DMS53 (cell line): ENCODE measurements at places on chromosomes 4 and X.
A peak's percentile ranks its signal among the peaks of the same experiment; 100 is the strongest.

DNA sequence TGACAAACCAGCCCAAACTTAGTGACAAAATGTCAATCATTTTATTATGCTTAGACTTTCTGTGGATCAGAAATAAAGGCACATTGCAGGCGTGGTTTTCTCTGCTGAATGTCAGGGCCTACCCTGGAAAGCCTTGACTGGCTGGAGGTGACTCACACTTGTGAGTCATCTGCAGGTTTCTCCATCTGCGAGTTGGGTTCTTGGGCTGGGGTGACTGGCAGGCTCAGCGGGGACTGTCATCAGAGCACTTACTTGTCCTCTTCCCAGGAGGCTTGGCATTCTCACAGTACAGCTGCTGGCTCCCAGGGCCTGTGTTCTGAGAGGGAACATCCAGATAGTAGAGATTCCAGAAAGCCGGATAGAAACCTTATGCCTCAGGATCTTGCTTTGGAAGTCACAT is 153.8 kb upstream of the AGA start:
- DNase-seq: peak; percentile 78

DNA sequence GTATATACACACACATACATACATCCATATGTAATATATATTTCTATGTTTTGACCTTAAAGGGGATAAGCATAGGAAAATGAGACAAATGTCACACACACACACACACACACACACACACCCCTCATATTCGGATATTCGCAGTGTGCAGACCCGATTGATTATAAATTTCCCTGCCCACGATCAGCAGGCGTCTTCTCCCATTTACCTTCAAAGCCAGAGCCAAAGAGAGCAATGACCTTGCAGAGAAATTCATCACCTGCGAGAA is 488 bp downstream of the GPRIN3 start:
- no peak for DNase-seq

- DNase-seq: no peak
Measured at GRCh38 chrX:134734466-134734952, 76.2 kb upstream of the PLAC1 start.

DNA sequence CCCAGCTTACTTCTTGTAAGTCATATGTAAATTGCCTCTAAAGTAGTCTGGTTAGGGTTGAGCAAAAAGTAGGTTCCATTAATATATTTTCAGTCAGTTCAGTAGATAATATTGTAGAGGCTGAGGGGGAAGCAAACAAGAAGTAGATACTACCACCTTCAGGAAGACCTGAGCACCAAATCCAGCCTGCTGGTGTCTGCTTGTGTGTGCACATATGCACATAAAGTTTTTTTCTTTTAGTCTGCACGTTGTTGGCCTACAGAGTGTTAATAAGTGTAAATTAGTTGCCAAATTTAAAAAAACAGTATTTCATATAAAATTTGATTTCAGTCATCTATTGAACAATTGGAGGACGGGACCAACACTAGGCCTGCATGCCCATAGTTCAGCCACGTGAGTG is 76.7 kb downstream of the CCKAR start:
- no peak for DNase-seq

GRCh38 chr4:113921089-113921794 is 58.2 kb downstream of the ARSJ start:
- DNase-seq: no peak

GRCh38 chr4:89101256-89102161 is 9.8 kb upstream of the TIGD2 start:
- no peak for DNase-seq

DNA sequence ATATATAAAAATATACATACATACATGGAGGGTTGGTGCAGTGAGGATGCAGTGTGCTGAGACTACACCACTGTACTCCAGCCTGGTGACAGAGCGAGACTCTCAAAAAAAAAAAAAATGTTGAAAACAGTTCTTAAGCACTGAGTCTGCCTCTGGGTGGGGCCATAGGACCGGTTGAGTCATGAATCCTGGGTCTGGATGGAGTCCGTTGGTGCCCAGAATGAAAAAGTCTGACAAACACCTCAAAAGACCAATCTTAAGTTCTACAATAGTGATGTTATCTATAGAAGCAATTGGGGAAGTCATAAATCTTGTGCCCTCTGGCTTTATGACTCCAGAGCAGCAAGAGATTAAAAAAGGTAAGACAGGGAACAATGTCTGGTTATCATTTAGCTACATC is 70.4 kb downstream of the FGFBP1 start:
- DNase-seq: peak; percentile 28

GRCh38 chr4:188305690-188306089 is 166.4 kb downstream of the TRIML1 start:
- DNase-seq: no peak

- DNase-seq: no peak
Measured at GRCh38 chr4:20645236-20645635, 55.0 kb upstream of the PACRGL start.

GRCh38 chrX:151239751-151240150 is 63.4 kb downstream of the GPR50 start:
- DNase-seq: no peak

GRCh38 chrX:140944710-140945109 is 57.7 kb upstream of the SPANXB1 start:
- no peak for DNase-seq

- DNase-seq: no peak
Measured at GRCh38 chrX:3678328-3678727, 35.1 kb downstream of the PRKX start.

GRCh38 chrX:40402831-40403533 is 177.8 kb upstream of the ATP6AP2 start:
- peak; percentile 78 for DNase-seq

GRCh38 chrX:154979629-154980028 is 42.9 kb downstream of the F8 start:
- DNase-seq: no peak

GRCh38 chrX:118974088-118974907 is at the start of gene LONRF3:
TSS of gene LONRF3 (plus strand) at chrX:118974618. CDS start at chrX:118974781, 163 bp downstream.
- DNase-seq: peak; percentile 77

- DNase-seq: no peak
Measured at GRCh38 chr4:150988238-150988637, 26.8 kb downstream of the LRBA start.

- DNase-seq: peak; percentile 24
Measured at GRCh38 chrX:7689791-7690412, 153.1 kb upstream of the VCX start.

- no peak for DNase-seq
Measured at GRCh38 chr4:704198-704891, 1.3 kb upstream of the PCGF3 start.

GRCh38 chr4:150816491-150816890 is 198.6 kb downstream of the LRBA start:
- DNase-seq: no peak

GRCh38 chr4:6857009-6857882 is 52.4 kb upstream of the TBC1D14 start:
- DNase-seq: no peak

DNA sequence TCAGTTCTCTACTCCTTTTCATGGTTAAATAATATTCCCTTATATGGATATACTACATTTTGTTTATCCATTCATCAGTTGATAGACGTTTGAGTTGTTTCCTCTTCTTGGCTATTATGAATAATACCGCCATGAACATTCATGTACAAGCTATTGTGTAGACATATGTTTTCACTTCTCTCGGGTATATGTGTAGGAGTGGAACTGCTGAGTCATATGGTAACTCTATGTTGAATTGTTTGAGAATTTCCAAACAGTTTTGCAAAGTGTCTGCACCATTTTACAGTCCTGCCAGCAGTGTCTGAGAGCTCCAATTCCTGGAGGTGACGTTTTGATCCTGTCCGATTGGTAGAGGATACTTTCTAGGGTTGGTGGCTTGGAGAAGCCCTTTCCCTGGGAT is 23.6 kb downstream of the PLAC1 start:
- DNase-seq: no peak

- no peak for DNase-seq
Measured at GRCh38 chr4:107312366-107312765, 276.3 kb upstream of the DKK2 start.

DNA sequence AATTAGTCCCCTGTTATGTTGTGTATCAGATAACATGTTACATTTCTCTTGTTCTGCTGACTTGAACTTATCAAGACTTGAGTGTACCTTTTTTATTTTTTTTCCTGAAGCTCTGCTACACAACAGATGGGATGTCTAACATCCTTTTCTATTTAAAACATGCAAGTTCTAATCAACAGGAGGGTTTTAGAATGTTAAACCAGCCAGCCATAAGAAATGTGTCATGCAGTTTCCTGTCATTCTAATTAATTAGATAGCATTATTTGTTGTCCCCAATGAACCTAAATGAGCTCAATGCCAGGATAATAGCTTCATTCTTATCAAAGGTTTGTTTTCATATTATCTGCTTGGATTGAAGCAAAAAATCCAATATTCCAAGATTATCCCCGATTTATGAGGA is 958.2 kb downstream of the PCDH7 start:
- DNase-seq: no peak

DNA sequence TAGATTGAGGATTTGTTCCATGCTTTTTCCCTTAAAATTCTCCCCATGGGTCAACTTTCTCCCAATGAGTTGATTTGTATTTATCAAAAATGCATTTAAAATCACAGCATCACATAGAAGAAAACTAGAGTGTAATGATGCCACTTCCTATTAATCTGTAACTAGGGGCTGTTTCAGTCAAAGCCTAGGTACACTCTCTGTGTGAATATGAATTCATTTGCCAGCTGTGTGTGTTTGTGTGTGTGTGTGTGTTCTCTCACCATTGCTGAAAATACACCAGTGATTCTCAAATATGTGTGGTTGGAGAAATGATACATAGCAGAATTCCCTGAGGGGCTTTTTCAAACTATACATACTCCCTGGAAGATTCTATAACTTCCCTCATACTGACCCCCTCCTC is 546.5 kb downstream of the KLHL13 start:
- no peak for DNase-seq

GRCh38 chr4:67727124-67727850 is 26.3 kb upstream of the UBA6 start:
- no peak for DNase-seq

DNA sequence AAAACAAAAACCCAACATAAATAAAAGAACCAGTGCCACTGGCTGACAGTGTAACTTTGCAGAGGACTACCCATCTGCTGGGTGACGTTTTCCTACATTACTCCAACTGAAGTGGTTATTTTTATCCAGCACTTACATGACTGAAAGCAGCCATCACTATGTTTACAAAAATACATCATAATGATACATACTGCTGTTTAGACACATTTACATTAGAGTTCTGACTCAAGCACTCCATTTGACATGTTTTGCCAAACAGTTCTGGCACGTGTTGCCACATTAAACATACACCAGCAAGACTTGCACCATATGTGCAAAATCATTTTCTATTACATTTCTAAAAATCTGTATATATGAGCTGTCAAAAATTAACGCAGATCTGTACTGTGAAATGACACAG is 39.6 kb downstream of the BEND4 start:
- peak; percentile 11 for DNase-seq

DNA sequence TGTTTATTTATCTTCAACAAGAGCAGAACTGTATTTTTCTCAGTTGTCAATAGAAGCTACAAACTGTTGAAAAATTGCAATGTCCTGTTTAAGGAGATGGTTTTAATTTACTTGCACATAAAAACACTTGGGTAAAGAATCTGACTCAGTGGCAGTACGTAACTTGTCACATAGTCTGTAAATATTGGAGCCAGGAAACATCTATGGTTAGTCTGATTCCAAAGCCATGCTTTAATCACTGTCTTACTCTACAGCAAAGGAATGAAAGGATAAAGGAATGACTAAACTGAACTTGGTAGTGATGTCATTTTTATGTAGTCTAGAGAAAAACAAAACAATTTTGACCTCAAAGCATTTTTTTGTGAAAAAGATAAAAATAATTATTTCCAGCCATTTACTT is 537.2 kb downstream of the STIM2 start:
- DNase-seq: no peak

DNA sequence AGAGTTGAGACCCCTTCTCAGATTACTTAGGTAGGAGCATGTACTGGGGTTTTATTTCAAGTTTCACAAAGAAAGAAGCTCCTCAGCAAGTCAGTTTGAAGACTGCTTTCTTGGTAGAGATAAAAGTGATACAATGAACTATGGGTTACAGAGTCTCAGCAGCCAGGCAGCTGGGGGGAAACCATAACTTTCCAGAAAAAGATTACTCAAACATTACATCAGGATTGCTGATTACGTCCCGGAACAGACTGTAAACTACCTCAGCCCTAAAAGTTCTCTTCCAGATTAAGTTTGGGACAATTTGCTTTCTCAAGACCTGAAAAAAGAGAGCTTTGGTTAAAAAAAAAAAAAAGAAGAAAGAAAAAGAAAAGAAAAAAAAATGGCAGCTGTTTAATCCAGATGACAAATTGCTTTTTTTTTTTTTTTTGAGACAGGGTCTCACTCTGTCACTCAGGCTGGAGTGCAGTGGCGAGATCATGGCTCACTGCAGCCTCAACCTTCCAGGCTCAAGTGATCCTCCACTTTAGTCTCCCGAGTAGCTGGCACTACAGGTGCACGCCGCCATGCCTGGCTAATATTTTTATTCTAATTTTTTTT is 16.6 kb downstream of the SAT1 start:
- no peak for DNase-seq

GRCh38 chr4:70915036-70915815 is 13.1 kb downstream of the MOB1B start:
- no peak for DNase-seq

- DNase-seq: no peak
Measured at GRCh38 chr4:30725562-30725961, 5.4 kb downstream of the PCDH7 start.

DNA sequence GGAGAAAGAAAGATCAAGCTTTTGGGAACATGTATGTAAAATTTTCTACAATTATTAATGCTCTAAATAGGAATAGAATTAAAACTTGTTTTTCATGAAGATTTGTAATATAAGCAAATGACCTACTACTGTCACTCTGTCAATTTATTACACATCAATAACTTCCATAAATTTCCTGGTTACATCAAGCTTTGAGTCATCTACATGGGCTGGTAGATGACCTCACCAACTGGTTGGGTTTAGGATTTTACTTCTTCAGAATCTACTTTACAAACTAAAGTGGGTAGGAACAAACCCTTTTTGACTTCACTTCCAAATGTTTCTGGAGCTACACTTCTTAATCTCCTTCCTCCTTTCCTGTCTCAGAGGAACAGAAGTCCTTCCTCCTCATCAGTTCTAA is 12.0 kb upstream of the LRAT start:
- peak; percentile 5 for DNase-seq

GRCh38 chr4:140568507-140569306 is at the start of gene UCP1:
TSS of gene UCP1 (minus strand) at chr4:140568961. CDS start at chr4:140568729, 232 bp downstream.
- peak; percentile 54 for DNase-seq
